ENCODE measurements at places on chromosomes 2 and 18. TPM values are rescaled to one million over a fixed set of nuclear protein-coding genes. Genes with fewer than 3 reads are reported as not detected.

Gene TDRD15
- total RNA-seq: not detected

Gene AQP4
- total RNA-seq: 0.05 TPM

Gene SEPTIN2
- total RNA-seq: 248 TPM

Gene OTX1
- total RNA-seq: 4.6 TPM

Gene MCM6
- 55.6 TPM for total RNA-seq

Gene UGT1A6
- 0.72 TPM for total RNA-seq
